ENCODE measurements at places on chromosomes 7 and 10. TPM values are rescaled to one million over a fixed set of nuclear protein-coding genes. Genes with fewer than 3 reads are reported as not detected.

PRPS1L1 gene
- not detected for total RNA-seq

PRTFDC1 gene
- total RNA-seq, result 0.57 TPM

GARIN1A gene
- total RNA-seq, result 0.73 TPM

CYP3A4 gene
- not detected for total RNA-seq

CRHR2 gene
- total RNA-seq, result not detected

TMEM184A gene
- 0.03 TPM for total RNA-seq

PRDX3 gene
- total RNA-seq, result 163 TPM

CCDC186 gene
- 12.1 TPM for total RNA-seq

SPDYE1 gene
- total RNA-seq, result not detected

FAM180A gene
- total RNA-seq, result not detected

CARD11 gene
- total RNA-seq, result 120 TPM

ATOH7 gene
- not detected for total RNA-seq

DGKI gene
- 30.2 TPM for total RNA-seq

HOGA1 gene
- not detected for total RNA-seq

CDK6 gene
- 332 TPM for total RNA-seq

TBX20 gene
- 0.15 TPM for total RNA-seq

NEUROG3 gene
- not detected for total RNA-seq
